AG09319 (cell line): ENCODE measurements at places on chromosomes 16 and 17.
A peak's percentile ranks its signal among the peaks of the same experiment; 100 is the strongest.

DNA sequence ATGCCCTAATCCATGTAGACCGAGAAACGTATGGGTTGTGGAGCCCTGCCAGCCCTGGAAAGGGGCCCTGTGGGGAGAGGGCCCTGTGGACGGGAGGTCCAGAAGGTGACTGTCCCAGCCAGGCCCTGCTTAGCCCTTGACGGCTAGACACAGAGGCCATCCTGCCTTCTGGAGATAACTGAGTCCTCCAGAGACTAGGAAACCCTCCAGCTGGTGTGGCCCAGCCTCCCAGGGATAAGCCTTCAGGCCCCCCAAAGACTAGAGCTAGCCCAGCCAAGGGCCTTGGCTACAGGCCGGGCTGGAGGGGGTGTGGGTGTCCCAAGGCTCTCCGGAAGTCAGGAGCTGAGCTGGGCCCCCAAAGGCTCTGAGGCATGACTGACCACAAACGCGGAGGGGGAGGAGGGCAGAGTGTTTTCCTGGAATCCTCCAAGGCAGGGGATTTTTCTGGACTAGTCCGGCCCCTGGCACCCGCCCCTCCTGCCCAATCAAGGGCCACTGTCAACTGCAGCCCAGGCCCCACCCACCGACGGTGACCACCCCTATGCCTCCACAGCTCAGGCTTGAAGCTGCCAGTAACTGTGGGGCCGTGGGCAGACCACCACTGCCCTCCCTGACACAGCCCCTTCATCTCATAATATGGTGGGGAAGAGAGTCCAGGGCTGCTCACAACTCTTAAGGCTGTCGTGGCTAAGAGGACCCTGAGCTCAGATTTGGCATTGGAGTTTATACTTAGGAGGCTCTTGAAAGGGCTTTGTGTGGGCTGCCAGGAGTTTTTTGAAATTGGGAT lies 885 bp upstream of the VASN start:
- peak; percentile 86 for DNase-seq

DNA sequence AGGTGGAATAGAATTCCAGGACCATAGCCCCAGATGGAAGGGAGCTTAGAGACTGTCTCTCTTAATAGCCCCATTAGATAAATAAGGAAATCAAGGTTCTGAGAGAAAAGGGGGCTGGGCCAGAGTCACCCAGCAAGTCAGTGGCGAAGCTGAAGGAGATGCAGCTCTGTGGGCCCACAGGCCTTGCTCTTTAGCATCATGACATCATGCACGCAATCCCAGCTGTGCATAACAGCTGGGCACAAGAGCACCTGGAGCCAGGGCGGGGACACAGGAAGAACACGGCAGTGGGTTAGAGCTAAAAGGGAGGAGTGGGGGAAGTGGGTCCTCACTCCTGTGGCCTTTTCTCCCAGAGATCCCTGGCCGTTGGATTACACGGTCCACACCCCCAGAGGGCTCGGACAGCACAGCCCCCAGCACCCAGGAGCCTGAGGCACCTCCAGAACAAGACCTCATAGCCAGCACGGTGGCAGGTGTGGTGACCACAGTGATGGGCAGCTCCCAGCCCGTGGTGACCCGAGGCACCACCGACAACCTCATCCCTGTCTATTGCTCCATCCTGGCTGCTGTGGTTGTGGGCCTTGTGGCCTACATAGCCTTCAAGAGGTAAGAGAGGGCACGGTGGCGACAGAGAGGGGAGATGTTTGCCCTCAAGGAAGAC lies 15.1 kb downstream of the NGFR start:
- no peak for DNase-seq

- DNase-seq: no peak
Measured at GRCh38 chr17:78341559-78342448, 18.1 kb downstream of the SOCS3 start.

GRCh38 chr17:33113991-33114370 lies 122.3 kb downstream of the SPACA3 start:
- no peak for DNase-seq

- DNase-seq: no peak
Measured at GRCh38 chr16:70772493-70772892, 28.5 kb downstream of the VAC14 start.

GRCh38 chr16:10333321-10334032 lies 52.4 kb upstream of the ATF7IP2 start:
- DNase-seq: no peak

- DNase-seq: no peak
Measured at GRCh38 chr17:48930435-48930873, 14.2 kb downstream of the SNF8 start.

DNA sequence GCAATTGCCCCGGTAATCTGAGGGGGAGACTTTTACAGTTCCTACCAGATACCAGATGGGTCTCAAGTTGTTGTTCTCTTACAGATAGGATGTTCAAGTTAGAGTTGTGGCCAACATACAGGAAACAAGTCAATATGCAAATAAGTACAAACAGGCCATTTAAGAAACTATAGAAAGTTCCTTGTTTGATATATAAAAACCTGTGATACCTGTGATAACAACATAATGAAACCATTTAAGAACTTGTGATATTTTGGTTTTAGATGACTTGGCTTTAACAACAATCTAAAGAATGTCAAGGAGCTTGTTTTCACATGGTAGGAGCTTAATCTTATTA lies 16.8 kb downstream of the CDR2 start:
- no peak for DNase-seq

- no peak for DNase-seq
Measured at GRCh38 chr16:71920658-71921057, 25.3 kb downstream of the IST1 start.

DNA sequence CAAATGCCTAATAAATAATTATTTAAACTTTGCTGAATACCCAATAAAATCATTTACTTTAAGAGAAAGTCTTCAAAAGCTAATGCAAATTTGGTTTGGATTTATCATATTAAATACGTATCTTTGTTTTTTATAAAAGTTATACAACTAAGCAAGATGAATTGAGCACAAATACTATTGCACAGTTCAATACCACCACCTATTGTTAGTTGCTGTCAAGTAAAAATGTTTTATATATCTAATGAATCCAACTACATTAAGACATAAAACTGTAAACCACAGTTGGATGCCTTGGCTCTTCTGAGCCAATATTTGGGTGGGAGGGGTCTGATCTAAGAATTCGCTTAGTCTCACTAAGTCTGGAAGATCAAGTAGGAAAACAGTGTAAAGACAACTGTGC lies 7.7 kb downstream of the FBXL20 start:
- DNase-seq: no peak

- DNase-seq: no peak
Measured at GRCh38 chr17:40333781-40334448, 24.9 kb downstream of the RARA start.

DNA sequence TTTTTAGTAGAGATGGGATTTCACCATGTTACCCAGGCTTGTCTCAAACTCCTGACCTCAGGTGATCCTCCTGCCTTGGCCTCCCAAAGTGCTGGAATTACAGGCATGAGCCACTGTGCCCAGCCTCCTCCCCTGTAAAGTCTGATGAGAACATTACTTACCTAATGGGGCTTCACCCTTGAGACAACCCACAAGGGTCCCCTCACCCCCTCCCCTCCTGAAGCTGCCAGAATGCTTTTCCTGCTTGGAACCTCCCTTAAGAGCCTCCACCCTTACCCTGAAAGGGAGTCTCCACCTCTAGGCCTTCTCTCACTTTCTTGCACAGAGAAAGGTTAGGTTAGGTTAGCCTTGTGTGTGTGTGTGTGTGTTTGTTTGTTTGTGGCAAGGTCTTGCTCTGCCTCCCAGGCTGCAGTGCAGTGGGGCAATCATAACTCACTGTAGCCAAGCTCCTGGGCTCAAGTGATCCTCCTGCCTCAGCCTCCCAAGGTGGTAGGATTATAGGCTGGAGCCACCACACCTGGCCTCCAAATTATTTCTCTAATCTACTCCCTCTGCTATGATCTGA lies 8.9 kb downstream of the SLC5A11 start:
- DNase-seq: no peak

DNA sequence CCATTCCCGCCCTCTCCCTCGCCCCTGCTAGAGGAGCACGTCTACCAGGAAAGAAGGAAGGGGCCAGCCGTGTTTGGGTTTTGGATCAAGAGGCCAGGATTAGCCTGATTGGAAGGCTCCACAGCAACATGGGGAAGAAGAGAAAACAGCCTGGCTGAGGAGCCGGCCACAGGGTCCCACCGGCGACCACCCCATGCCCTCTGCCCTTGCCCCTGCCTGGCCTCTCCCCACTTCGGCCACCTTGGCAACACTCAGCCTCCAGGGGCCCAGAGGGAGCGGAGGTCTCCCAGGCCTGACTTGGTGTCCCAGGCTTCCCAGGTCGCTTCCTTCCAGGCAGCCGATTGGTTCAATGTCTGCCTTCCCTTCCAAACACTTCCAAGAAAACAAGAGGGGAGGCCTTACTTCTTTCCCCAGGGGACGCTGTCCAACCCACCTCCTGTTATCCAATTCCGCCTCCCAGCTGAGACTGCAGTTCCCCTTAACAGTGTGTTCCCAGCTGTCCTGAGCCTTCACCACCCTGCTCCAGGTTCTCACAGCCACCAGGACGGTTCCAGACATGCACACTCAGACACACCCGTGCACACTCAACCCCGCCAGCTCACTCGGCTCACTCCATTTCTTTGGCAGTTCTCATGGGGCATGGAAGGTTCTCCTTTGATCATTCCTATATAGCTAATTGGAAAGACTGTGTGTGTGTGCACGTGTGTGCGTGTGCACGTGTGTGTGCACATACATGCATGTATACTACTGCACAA lies 65.4 kb downstream of the RBFOX3 start:
- DNase-seq: no peak

DNA sequence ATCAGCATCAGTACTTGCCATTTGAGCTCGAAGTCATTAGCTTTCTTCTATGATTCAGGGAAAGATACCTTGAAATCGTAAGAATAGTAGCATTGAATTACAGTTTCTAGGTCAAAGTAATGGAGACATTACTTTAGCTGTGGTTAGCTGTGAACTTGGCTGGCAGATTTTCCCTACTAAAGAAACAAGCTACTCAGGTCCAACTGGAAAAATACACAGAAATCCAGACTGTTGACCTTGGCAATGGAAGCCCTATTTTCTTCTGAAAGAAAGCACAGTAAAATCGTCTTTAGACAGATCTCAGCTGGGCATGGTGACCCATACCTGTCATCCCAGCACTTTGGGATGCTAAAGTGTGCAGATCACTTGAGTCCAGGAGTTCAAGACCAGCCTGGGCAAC lies 13.4 kb upstream of the DNAJA2 start:
- no peak for DNase-seq

DNA sequence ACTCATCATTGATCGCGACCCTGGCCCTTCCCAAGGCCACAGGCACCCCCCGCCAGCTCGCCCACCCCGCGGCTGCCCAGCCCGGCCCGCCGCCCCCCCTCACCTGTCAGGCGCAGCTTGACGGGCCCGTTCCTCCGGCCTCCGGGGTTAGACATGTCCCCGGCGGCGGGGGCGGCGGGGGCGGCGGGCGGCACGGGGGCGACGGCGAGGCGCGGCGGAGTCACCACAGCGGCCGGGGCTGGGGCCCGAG lies 456 bp downstream of the SMURF2 start:
- DNase-seq: no peak

DNA sequence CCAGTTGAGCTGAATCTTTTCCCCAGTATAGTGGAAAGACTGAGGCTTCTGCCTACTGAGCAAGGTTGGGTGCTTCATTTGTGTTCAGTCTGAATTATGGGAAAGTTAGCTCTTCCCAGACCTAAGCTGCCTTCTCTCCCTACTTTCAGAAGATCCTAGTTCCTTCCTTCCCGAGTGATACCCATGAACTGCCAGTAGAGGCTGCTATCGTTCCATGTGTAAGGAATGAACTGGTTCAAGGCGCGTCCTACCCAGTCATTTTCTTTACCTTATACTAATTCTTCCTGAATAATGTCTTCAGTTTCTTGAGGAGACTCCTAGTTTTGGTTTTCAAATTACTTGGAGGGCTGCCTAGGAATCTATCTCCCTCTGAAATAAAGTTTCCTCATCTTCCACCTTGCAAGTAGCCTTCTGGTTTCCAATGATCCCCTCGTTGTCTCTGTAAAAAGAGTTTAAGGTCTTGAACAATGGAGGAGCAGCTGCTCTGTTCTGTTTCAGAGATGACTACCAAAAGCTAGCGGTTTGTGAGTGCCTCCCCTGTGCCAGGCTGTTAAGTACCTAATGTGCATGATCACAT lies 934 bp upstream of the AOC2 start:
- peak; percentile 43 for DNase-seq

DNA sequence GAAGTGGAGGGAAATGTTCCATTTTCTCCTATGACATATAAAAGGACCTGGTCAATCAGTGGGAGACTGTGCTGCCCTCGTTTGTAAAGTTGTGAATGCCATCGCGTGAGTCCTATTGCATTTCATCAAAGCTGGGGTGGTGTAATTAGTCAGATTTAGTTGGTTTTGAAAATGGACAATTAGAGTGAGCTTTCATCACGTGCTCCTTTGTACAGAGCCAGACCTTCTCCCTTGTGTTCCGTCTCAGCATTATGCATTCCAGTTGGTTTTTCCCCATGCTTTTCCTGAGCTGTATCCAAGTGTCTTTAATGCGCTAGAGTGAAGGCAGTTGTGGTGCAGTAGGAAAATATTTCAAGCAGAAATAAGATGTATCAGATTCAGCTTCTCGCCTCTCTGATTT lies 10.4 kb downstream of the SEC14L1 start:
- no peak for DNase-seq

DNA sequence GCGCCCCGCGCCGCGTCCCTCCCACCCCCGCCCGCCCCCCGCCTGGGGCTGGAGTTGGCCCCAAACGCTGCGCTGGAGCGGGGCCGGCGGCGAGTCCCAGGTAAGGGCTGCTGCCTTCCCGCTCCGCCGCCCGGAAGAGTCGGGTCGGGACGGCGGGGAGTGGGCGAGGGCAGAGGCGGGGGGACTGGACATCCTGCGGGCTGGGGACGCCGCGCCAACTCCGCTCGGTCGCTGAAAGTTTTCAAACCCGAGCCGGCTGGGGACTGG lies 469 bp downstream of the GPRC5C start:
- DNase-seq: no peak

DNA sequence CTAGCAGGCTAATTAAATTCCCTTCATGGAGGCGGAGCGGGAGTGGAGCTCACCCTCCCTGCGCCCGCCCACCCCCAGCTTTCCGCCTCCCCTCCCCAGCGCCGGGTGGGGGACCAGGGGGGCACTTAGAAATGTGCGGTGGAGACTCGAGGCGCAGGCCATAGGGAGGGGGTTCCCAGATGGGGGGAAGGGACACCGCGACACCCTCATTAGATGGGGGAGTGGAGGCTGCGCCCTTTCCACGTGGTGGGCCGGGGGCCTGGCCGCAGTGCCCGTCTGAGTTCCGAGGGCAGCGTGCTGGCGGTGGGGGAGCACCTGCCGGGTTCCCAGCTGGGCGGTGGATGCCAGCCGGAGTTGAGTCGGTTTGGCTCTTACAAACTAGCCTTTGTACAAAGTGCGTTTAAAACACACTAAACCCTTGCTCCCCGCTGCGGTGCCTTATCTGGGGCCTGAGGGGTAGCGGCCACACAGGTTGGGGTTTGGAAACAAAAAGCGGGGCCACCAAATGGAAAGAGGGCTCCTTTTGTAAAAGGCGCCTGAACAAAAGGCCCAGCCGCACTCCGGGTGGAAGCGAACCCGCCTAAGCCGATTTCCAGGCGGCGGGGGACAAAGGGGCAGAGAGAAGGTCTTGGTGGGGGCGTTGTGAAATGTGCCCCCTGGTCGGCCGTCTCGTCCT lies 1.4 kb downstream of the GSE1 start:
- DNase-seq: no peak

GRCh38 chr17:61247439-61247838 lies 152.2 kb upstream of the TBX2 start:
- DNase-seq: peak; percentile 90
